ENCODE measurements at places on chromosomes 1 and 21.

- no peak for DNase-seq
Measured at GRCh38 chr1:97870589-97870988, 50.2 kb downstream of the DPYD start.

DNA sequence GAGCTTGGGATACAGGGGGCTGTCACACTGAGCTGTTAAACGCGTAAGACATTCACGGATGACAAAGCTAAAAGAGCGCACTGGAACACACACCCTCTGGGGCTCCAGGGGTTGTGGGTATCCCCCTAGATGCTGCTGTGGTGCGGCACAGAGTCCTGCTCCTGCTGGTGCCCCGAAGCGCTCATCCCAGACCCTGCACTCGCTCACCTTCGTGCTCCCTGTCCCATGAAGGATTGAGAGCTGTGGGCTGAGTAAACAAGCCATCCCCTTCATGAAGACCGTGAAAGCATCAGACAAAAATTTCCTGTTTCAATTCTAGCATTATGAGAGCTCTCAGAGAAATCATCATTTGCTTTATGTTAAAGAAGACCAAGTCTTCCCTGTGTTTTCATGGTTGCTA is 463.5 kb upstream of the ADGRL2 start:
- DNase-seq = no peak

GRCh38 chr1:240501115-240501514 is 110.8 kb downstream of the GREM2 start:
- DNase-seq = no peak

GRCh38 chr1:31102501-31102950 is 37.0 kb upstream of the PUM1 start:
- peak; percentile 52 for DNase-seq

DNA sequence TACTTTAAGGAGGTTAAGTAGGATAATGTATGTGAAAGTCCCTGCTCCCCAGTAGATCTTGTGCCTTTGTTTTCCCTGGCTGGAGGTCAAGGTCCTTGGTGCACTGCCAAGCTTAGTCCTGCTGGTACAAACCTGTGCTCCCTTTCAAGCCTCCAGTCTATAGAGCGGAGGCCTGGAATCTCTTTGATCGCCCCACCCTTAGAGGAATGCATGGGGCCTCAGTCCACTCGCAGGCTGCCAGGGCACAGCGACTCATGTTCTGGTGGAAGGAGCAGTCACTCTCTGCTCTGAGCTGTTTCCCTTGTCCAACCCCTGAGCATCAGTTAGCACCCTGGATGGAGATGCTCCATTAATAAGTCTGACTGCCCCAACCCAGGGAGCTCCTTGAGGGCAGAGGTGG is 121.8 kb downstream of the HMGB4 start:
- peak; percentile 56 for DNase-seq

Data from adipocyte (in vitro differentiated cells).